ENCODE measurements at places on chromosomes 11 and 22. TPM values are rescaled to one million over a fixed set of nuclear protein-coding genes. Genes with fewer than 3 reads are reported as not detected.

GRCh38 chr11:57615308-57615707, 17.8 kb downstream of the SERPING1 start:
- DNase-seq = no peak

DNA sequence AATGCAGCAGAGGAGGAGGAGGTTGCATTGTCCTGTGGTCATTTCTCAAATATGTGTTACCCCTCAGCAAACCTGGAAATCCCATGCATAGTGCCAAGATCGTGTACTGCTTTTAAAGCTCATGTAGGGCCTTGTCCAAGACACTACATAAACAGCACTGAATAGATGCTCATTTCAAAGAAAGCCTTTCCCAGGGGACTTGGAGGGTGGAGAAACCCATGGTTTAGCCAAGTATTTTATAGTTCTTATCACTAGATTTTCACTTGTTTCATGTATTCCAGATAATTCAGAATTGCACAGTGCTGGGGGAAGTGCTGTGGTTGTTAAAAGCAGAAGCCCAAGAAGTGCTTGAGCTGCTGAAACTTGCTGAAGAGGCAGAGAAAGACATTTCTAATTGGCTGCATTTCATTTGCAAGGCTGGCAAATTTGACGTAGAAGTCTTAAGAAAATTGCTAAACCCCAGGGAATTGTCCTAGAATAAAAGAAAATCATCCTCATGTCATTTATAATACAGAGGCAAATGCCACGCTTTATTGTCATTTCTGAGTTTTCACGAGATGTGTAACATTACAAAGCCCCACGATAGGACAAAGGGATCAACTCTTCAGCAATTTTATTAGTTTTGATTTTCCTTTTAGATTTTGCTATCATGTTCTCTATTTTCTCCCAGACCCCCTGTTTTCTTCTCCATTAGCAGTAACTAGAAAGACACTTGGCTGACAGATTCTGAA, 20.1 kb downstream of the CSRP3 start:
- DNase-seq = no peak

The TSSK2 gene
- total RNA-seq = not detected

DNA sequence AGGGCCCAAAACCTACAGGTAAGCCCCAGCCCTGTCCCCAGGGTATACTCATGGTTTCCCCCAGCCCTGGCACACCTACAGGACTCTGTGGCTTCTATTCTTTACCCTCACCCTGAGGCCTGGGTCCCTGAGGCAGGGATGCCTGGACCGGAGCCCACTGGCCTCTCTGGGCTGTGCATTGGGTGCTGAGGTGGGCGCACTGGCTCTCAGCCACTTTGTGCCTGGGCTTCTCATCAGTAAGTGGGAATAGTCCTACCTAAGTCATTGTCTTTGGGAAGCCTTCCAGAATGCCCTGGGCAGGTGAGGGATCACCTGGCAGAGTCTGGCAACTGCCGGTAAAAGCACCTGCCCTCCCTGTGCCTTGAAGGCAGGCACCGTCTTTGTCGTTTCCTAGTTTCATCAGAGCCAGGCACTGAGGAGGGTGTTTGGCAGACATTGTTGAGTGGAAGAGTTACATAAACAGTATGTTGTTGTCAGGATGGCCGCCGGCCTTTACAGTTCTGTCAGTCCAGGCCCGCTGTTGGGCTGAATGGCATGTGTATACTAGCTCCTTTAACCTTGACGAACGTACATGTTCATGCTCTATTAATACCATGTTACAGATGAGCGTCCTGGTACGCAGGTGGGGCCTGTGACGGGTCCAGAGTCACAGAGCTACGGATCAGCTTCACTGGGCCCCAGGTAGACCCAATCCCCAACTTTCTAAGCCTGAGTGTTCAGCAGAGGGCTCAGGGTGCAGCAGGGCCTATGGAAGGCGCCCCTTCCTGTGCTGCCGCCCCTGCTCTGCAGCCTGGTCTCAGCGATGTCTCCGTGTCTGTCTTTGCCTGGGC, 23.0 kb downstream of the SHANK3 start:
- no peak for DNase-seq

DNA sequence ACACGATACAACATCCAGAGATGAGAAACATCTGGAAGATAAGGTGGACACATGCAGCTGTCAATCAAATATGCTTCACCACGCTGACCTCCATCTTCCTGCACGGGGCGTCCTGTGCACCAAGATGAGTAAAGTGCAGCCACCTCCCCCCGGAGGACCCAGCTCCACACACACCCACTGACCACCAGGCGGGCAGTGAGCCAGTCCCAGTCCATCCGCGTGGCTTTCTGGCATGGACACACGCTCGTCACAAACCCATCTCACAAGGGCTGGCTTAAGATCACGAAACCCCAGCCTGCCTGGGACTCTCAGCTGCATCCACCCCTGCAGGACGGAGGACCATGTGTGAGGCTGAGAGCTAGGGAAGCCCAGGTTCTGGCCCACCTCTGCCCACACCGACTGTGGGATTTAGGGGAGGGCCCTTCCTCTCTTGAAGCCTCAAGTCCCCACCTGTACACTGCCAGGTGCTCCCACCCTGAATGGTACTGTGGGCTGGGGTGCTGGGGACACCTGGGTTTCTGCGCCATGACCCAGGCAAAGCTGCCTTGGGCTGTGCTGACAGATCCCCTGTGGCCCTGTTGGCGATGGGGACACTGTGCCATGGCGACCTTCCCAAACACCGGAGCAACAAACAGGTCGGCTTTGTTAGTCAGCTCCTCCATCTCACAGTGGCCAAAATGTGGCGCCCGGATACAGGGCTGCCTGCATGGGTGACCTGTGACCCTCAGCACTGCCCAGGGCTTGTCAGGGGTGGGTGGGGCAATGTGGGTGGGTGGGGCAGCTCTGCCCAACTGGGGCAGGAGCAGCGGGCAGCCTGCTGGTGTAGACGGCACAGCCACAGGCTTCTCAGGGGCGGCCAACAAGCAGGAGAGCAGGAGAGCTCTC, 629.0 kb downstream of the TBC1D22A start:
- no peak for DNase-seq

DNA sequence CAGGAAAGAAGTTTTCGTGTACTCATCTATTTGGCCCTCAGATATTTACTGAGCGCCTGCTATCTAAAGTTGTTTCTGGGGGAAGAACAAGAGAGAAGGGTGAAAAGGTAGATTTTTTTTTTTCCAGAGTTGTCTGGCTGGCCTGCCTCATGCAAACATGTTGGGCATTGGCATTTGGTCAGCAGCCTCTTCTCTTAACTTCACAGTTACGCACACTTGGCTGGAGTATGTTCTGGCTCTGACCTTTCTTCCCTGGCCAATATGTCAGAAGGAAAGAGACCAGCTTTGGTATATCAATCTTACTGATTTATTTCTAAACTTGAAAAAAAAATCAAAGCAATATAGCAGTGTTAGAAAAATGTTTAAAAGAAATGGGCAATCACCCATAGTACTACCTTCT, 54.2 kb upstream of the GRAMD1B start:
- no peak for DNase-seq

The BRSK2 gene
- total RNA-seq = 32.8 TPM

The NOX4 gene
- total RNA-seq = 8.4 TPM

The GLYAT gene
- 0.31 TPM for total RNA-seq

DNA sequence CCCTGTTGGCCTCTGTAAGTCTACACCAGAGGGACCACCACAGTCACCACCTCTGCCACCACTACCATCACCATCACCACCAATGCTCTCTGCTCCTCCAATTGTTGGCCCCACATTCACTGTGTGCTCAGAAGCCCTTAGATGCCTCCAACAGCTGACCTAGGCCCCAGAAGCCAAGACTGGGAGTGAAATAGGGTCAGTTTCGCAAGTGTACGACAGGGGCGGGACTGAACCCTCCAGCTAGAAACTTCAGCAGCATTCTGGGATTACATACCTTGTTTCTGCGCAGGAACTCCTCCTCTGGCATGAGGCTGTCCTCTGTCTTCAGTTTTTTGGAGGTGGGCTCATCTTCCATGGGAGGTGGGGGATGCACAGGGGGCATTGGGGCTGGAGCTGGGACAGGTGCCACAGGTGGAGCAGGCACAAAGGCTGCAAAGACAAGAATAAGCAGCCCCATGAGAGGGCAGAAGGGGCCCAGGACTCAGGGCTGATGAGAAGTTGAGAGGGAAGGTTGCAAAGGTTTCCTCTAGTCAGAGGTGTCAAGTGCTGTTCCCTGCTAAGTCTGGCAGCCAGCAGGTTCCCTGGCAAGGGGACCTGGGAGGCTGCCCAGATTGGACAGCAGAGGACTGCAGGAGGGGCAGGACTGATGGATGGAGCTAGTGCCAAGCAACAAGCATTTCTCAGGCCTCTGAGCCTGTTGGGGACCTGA, 10.2 kb upstream of the TBC1D10A start:
- DNase-seq = no peak

DNA sequence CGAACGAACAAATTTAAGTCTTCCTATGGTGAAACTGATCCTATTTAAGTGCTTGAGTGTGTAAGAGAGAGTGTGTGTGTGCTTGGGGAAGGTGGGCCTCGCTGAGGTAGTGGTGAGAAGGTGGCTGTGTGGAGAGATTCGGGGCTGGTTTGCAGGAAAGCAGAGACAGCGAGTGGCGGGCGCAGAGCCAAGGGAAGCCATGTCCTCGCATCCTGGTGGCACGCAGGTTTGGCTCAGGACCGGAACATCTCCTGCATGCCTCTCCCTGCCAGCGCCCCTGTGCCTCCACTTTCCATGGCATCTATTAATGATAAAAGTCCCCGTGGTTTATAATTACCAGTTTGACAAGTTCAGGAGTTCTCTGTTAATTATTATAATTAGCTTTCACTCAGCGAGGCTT, 383.1 kb upstream of the CADM1 start:
- no peak for DNase-seq

The FLRT1 gene
- total RNA-seq = 5.0 TPM

DNA sequence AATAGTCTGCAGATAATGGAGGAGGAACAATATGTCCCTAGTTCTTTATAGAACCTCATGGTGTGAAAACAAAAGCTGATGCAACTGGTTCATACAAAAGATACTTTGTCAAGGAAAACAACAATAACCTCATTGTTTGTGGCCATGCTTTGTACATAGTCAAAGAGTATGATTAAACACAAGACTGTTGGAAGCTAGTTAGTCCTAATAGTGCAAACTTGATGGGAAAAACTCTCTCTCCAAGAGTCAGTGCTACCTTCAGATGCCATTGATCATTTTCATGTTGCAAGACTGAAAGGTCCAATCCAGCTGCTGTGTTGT, 20.1 kb upstream of the PLAAT2 start:
- no peak for DNase-seq

DNA sequence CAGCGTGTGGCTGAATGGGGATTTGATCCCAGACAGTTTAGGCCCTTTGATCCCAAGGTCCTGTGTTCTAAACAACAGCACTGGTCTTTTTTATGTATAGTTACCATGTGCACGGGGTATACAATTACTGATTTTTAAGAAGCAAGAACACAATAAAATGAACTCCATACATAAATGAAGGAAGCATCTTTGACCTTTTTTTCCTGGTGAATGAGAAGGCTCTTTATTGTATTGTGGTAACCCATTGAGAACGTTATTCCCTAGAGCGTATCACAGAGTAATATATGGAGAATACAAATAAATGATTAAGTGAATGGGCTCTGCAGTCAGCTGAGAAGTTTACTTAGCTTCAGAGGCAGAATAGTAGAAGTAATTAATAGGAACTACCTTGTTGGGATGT, 563.6 kb downstream of the NTM start:
- no peak for DNase-seq

The CELSR1 gene
- 4.1 TPM for total RNA-seq

GRCh38 chr11:35218956-35219355, 80.0 kb downstream of the CD44 start:
- DNase-seq = no peak

The SLC22A8 gene
- total RNA-seq = 1.2 TPM

- DNase-seq = no peak
Measured at GRCh38 chr11:121792185-121792584, 323.8 kb downstream of the BLID start.

The TRPM5 gene
- not detected for total RNA-seq

DNA sequence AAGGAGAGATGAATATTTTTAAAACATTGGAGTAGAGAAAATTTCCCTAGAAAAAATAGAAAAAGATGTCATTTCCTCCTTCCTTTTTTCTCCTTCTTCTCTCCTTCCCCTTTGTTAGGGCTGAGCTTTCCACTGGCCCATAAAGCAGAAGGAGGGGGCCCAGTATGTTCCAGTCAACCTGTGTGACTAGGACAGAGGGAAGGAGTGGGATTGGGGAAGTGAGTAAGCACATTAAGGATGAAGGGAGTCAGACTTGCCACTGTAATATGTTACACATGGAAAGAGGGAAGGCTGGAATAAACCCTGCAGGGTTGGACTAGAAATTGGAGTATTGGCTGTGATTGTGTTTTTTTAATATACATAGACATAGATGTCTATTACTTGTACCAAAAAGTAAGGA, 20.1 kb upstream of the SPINDOC start:
- no peak for DNase-seq

DNA sequence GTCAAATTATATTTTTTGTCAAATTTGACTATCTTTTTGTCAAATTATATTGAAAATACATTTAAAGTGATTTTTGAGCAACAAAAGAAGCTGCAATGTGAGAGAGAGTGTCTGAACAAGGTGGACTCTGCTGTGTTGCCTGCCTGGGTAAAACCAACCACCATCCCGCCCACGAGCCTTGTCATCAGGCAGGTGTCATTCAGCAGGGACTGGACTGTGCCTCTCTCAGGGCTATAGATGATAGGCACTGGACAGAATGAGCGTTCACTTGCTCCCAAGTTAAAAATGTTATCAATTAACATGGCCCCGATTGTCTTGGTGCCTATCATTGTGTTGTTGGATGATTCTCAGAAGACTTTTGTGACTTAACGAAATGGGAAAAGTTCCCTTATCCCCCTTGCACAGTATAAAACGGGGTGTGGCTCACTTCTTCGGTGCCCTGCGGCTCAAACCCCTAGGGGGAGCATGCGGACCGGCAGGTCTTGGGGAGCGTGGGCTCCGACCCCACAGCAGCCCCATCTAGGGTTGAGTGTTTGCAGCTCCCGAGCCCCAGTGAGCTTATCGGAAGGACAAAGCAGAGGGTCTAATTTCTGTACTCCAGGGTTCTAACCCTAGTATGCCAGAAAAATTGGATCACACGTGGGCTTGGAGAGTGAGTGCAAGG, 1.7 kb downstream of the APOL5 start:
- DNase-seq = no peak

DNA sequence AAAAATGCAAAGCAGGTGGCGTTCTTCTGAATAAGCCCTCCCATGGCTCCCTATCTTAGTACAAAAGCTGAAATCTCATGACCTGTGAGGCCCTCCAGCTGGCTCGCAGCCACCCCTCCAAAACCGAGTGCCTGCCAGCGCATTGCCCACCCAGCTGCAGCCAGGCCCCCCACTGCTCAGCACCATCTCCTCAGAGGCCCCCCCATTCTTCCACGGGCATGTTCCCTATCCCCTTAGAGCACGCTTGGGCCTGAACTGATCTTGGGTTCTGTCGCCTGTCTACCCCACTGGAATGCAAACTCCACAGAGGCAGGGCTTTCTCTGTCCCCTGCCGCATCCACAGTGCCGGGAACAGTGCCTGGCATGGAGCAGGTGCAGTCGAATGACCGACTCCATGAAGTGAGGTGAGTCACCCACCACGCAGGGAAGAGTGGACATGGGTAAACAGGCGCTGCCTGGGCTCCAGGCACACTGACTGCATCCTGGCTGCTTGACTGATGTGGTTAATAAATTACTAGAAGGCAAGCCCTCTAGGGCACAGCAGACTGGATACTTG, 11.3 kb upstream of the EFCAB6 start:
- DNase-seq = peak; percentile 43
